IMR-90 (cell line): ENCODE measurements at places on chromosomes 4 and X.
A peak's percentile ranks its signal among the peaks of the same experiment; 100 is the strongest.

DNA sequence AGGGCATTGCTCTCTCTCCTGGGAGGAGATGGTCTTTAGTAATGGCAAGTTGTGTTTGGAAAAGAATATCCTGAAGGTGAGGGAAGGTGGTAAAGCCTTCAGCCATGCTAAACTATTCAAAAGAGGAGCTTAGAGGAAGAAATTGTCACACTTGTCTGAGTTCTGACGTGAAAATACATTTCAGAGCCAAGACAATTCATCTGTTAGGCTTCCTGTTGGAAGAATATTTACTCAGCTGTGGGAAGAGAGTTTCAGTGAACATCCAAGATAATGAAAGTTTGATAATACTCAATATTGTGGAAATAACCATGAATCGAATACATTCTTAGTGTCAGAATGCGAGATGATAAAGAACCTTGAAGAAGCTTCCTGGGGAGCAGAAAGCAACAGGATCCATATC is 143.3 kb downstream of the GPAT3 start:
- no peak for DNase-seq

GRCh38 chr4:175435381-175435783 is 376.7 kb downstream of the GPM6A start:
- DNase-seq: peak; percentile 47

- DNase-seq: no peak
These were observed 65.8 kb downstream of the SLC9A7 start for GRCh38 chrX:46693149-46693548.

GRCh38 chrX:3940000-3940610 is 226.7 kb upstream of the PRKX start:
- peak; percentile 20 for DNase-seq

DNA sequence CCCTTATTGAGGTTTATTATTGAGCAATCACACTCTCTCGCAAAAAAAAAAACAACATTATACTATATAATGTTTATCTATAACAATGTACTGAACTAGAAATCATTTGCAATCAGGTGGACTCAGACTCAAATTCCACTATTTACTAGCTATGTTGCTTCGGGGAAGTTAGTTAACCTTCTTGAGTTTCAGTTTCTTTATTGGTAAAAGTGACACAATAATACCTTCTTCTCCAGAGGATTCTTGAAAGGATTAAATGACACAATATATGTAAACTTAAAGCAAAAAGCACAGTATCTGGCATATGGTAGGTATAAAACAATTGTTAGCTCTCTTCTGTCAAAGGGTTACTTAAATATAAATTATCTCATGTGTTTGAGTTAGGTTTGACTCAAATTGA is 31.5 kb upstream of the HDAC8 start:
- DNase-seq: no peak

DNA sequence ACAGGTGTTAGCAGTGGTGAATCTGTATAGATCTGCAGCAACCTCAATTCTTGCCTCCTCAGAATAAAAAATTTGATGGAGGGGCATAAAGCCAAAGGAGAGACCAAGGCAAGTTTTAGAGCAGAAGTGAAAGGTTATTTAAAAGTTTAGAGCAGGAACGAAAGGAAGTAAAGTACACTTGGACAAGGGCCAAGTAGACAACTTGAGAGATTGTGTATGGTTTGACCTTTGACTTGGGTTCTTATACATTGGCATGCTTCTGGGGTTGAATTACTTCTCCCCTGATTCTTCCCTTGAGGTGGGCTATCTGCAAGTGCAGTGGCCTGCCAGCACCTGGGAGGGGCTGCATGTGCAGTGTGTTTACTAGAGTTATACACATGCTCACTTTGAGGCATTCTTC is 278.8 kb upstream of the NDST3 start:
- DNase-seq: no peak

DNA sequence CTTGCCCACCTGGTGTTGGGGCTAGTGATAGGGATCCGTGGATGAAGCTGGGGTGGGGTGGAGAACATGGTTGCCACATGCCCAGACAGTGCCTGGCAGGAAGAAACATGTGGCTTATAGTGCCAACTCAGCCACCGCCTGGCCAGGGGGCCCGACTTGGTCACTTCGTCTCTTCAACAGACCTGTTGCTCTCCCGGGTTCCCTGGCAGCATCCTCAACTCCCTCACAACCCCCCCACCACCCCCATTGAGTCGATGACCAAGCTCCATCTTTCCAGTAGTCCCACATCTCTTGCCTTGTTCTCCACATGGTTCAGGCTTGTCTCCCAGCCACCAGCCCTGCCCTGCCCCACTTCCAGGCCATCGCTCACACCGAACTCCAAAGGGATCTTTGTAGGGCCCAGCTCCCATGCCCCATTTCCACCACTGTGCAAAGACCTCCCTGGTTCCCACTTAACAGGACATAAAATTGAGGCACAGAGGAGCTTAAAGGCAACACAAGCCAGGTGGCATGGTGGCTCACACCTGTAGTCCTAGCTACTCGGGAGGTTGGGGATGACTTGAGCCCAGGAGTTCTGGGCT is 7.8 kb downstream of the PNCK start:
- no peak for DNase-seq

DNA sequence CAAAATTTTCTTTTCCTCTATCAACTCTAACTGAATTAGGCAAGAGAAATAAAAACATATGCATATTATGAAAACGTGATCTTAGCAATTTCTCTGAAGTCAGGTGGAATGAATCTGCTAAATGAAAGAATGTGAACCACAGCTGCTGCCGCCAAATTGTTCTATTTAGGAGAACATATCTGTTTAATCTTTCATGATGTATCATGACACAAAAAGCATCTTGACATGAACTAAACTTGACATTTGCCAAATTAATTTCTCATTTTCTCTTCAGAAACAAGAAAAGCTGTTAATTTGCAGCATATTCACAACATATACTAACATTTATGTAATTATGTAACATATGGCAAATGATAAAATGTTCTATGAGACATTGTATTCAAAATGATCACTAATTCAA is 1237.9 kb downstream of the TECRL start:
- DNase-seq: no peak

GRCh38 chr4:154120690-154121345 is 331.9 kb upstream of the SFRP2 start:
- DNase-seq: no peak

DNA sequence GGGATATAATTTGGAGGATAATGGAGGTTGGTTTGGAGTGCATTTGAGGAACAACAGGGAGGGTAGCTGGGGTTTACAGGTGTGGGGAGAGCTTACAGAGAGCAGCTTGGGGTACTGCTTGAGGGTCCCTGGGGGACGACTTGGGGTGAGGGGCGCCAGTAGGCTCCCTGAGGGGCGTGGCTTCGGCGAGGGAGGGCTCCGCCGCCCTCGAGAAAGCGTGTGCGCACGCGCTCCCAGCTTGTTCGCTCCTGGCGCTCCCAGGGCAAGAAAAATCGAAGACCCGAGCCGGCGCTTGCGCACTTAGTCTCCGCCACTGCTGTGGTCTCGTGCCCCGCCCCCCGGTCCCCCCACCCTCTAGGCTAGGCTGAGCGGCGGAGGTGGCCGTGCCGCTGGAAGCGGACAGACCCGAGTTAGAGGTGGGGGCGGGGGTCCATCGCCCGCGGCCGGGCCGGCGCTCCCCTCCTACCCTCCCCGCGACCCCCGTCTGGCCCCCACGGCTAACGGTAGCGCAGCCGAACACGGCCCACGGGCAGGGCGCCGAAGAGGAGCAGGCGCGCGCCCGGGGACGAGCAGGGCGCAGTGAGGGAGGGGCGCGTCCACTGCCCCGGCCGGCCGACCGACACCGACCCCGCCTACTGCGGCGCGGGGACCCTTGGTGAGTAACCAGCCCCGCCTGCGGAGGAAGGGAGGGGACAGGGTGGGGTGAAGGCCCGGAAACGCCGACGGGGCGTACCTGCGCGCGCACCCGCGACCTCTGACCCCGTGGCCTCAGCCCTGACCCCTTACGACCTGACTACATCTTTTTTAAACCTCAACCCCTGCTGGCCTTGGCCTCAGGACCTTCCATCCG is 5.4 kb upstream of the CCDC120 start:
- peak; percentile 43 for DNase-seq

- no peak for DNase-seq
These were observed 2.6 kb downstream of the DTHD1 start for GRCh38 chr4:36283912-36284465.

- peak; percentile 29 for DNase-seq
These were observed 137.8 kb downstream of the FBXW7 start for GRCh38 chr4:152398060-152398459.

GRCh38 chr4:136873555-136873954 is 658.7 kb downstream of the PCDH18 start:
- no peak for DNase-seq

DNA sequence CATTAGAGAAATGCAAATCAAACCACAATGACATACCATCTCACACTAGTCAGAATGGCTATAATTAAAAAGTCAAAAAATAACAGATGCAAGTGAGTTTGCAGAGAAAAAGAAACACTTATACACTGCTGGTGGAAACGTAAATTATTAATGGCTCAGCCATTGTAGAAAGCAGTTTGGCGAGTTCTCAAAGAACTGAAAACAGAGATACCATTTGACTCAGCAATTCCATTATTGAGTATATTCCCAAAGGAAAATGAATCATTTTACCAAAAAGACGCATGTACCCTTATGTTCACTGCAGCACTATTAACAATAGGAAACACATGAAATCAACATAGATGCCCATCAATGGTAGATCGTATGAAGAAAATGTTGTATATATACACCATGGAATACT is 75.0 kb downstream of the NAA11 start:
- DNase-seq: no peak

- DNase-seq: no peak
These were observed 114.2 kb downstream of the ZNF827 start for GRCh38 chr4:145824463-145824862.

- DNase-seq: peak; percentile 97
These were observed 350.0 kb downstream of the CAMK2D start for GRCh38 chr4:113411496-113411938.

DNA sequence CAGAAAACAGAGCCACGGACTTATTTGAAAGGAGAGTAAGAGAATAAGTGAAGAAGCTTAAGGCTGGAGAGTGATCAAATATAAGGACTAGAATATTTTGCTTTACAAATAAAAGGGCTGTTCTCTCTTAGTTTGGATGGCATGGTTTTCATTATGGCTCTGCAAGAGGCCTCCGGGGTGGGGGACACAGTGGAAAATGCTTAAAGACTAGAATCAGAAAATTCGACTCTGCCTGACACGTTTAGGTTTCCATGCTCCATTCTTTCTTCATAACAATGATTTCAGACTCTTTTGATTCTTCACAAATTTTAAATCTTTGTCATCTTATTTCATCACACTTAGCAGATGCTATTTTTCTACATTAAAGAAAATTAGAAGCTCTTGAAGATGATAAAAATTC is 632.4 kb upstream of the BOD1L1 start:
- no peak for DNase-seq

- peak; percentile 91 for DNase-seq
These were observed at the start of gene SLC4A4 for GRCh38 chr4:71338846-71339593. Gene SLC4A4, plus strand, starts transcription at chr4:71339020.

GRCh38 chr4:82885410-82885809 is 5.5 kb downstream of the SEC31A start:
- no peak for DNase-seq

GRCh38 chr4:143587703-143588102 is 74.2 kb downstream of the SMARCA5 start:
- DNase-seq: no peak

- DNase-seq: no peak
These were observed 345.3 kb upstream of the BMP3 start for GRCh38 chr4:80685214-80685613.

- DNase-seq: peak; percentile 58
These were observed 5.4 kb upstream of the GTPBP6 start for GRCh38 chrX:323721-324628.

- peak; percentile 6 for DNase-seq
These were observed 285.4 kb downstream of the UNC5C start for GRCh38 chr4:95263391-95263790.

DNA sequence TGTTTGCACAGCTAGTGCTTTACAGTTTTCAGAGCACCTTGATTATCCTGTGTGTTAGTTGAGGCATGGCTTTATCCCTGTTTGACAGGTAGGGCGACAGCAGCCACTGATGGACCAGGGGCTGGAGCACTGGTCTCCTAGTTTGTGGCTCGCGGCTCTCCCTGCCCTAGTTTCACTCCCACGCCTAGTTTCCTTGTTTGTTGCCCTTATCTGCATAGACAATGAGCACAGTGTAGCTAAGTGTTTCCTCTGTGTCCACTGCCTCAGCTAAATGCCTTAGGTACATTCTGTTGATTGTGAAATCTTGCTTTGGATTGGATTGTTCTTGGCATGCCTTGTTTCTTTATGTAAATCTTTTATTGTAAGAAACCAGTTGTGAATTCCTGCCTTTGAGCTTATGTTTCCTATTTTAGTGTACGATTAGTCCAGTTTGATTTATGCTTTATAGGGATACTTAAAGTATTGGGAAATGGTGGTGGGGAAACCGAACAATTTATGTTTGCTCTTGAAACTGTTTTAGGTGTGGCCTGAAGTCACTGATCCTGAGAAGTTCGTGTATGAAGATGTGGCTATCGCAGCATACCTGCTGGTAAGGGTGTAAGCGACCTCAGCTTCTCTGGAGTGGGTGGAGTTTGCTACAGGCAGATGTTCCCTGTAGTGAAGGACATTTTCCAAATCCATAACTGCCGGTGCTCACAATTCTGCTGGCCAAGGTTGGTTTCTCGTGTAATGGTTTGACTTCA is 11.0 kb downstream of the TRMT44 start:
- no peak for DNase-seq

GRCh38 chrX:43953218-43953617 is 20.0 kb downstream of the NDP start:
- peak; percentile 30 for DNase-seq

DNA sequence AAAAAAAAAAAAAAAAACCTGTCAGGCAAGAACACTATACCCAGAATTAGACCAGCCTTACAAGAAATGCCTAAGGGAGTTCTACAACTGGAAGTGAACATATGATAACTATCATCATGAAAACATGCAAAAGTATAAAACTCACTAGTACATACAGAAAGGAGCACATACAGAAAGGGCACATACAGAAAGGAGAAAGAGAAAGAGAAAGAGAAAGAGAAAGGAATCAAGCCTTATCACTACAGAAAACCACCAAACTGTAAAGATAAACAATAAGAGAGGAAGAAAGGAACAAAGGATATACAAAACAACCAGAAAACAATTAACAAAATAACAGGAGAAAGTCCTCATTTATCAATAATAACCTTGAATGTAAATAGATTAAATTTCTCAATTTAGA is 50.4 kb downstream of the PHKA1 start:
- no peak for DNase-seq

GRCh38 chrX:31092476-31092875 is 20.6 kb upstream of the FTHL17 start:
- DNase-seq: no peak

DNA sequence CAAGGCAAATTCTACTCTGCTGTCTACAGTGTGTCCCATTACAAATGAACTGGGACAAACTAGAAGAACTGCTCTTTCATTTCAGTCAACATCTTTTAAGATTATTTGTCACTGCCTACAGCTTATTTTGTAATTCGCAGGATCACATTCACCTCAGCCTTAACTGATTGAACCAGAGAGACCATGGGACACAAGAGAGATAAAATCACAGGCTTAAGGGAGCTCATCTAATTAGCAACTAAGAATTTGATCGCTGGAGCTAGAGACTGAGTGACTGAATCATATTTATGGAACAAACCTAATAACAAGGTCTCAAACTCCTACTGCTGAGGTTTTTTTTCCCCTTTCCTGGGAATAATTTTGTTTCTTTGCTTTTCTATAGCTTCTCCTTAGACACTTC is 898.2 kb downstream of the PCDH18 start:
- no peak for DNase-seq
